Psoas muscle (tissue), 8 donors: ENCODE measurements at places on chromosomes 11 and 22. TPM values are rescaled to one million over a fixed set of nuclear protein-coding genes. Genes with fewer than 3 reads are reported as not detected.
A peak's percentile ranks its signal among the peaks of the same experiment; 100 is the strongest.

GRCh38 chr11:83051760-83052671 is 19.7 kb downstream of the RAB30 start:
- no peak for DNase-seq

- no peak for DNase-seq
Observed at GRCh38 chr11:61122761-61123160, 20.5 kb downstream of the CD5 start.

GRCh38 chr11:33389635-33390034 is 132.5 kb downstream of the HIPK3 start:
- no peak for DNase-seq

- no peak for DNase-seq
Observed at GRCh38 chr22:45402466-45402985, 10.9 kb downstream of the SMC1B start.

DNA sequence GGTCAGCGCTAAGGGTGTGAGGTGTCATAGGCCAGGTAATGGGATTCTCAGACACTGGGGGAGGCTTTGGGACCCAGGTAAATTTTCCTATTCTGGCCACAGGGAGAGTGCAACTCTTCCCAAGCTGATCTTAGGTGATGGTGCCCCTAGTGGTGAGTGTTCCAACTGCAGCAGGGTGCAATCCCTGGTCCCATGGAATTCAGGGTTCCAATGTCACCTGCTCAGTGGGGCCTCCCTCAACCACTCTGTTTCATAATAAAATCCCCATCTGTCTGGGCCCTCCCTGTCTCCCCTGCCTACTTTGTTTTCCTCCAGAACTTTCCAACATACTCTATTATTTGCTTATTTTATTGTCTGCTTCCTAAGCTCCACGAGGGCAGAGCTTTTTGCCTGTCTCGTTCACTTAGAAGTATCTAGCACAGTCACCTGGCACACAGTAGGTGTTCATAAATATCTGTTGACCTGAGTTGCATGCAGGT is 2.9 kb upstream of the SGSM1 start:
- peak; percentile 64 for DNase-seq

DNA sequence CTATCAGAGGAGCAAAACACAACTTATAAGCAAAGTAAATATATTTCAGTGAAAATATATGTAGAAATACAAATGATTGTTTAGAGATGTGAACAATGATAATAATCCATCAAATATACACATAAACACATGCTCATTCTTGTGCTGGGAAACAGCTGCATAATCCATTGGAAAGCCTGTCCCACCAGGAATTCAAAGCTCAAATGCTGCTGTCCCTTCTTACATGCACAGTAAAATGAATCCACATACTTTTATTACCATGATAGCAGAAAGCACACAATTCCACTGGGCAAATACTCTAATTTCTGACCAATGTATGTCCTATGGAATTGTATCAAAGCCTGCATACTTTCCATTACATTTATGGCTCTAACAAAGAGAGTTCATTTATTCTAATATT is 44.5 kb downstream of the SOX6 start:
- DNase-seq, result no peak

DNA sequence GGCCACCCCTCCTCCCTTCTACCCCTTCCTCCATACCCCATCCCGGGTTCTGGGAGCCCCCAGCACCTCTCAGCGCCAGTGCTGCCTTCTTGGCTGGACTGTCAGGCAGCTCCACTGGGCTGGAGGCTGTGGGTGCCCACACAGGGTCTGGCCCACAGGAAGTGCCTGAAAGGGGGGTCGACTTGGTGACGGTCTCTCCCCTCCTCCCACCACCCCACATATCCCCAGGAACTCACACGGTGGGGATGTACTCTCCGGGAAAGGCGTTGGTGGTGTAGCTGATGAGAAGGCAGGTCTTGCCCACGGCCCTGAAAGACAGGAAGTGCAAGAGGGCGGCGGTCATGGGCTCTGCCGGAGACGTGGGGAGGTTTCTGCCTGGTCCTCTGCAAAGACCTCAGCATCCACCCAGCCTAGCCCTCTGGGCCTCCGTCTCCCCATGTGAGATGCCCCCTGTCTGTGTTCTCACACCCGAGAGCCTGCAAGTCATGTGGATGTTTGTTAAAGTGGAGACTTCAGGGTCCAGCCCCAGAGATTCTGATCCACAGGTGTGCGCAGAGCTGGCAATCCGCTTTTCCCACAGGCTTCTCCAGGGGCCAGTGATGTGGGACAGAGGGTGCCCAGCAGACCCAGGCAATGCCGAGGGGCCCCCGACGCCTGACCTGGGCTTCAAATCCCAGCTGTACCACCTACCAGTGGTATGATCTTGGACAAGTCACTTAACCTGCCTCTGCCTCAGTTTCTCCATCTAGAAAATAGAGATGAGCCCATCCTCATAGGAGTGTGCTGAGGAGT is 2.5 kb downstream of the RAC2 start:
- peak; percentile 54 for DNase-seq

DNA sequence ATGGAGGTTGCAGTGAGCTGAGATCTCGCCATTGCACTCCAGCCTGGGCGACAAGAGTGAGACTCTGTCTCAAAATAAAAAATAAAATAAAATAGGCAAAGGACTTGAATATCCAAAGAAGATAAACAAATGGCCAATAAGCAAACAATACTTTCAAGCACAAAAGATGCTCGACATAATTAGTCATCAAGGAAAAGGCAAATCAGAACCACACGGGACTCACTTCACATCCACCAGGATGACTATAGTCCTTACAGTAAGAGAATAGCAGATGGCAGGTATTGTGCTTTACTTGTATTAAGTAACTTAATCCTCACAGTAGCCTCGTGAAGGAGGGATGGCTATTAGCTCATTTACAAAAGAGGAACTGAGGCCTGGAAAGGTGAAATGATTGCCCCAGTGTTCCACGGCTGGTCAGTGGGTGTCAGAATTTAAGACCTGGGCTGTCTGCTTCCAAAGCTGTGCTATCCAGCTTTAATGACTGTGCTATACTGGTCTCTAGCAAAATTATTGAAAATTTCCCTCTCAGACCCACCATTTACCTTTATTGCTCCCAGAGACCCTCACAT is 40.2 kb upstream of the RBFOX2 start:
- no peak for DNase-seq

DNA sequence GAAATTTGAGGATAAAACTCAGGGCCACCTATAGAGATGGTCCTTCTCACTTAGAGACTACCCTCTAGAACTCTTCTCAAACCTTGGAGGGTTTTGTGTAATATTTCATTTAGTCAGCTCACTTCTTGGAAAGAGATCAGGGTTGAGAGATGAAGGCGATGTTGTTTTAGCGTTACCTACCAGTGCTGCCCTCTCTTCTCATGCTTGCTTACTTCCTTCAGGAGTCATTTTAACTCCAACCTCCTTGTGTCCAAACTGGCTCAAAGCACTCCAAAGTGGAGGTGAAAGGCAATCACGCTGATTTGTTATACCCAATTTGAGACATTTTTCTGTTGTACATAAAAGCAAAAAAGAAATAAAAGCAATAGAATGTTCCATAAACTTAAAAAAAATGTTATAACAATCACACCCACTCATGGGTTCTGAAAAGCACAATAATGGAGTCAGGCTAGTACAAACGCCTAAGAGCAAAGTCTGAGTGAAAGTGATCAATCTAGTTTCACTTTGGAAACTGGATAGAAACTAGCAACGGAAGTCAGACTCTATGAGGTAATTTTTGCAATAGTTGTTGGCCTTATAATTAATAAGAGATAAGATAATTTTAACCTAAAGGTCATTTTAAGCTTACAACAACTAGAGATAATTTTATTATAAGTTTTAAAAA is 117.1 kb downstream of the MRTFA start:
- DNase-seq, result no peak

DNA sequence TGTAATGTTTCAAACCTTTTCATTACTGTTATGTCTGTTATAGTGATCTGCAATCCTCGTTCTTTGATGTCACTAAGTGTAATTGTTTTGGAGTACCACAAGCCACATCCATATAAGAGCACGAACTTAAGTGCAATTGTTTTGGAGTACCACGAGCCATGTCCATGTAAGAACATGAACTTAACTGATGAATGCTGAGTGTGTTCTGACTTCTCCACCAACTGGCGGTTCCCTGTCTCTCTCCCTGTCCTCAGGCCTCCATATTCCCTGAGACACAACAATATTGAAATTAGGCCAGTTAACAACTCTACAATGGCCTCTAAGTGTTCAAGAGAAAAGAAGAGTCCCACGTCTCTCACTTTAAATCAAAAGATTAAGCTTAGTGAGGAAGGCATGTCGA is 23.5 kb downstream of the TESMIN start:
- DNase-seq, result no peak

- no peak for DNase-seq
Observed at GRCh38 chr22:40193429-40194421, 16.0 kb downstream of the TNRC6B start.

- no peak for DNase-seq
Observed at GRCh38 chr11:32113200-32113919, 22.5 kb downstream of the RCN1 start.

GRCh38 chr22:30565341-30565740 is 9.1 kb downstream of the GAL3ST1 start:
- DNase-seq, result no peak

The PANX2 gene
- not detected for total RNA-seq

The MAJIN gene
- not detected for total RNA-seq

The TMEM191B gene
- total RNA-seq, result not detected

The ISX gene
- not detected for total RNA-seq

The MYRF gene
- total RNA-seq, result 0.24 TPM

The CXCR5 gene
- not detected for total RNA-seq

The NDUFS3 gene
- total RNA-seq, result 198 TPM

The ENTHD1 gene
- total RNA-seq, result not detected

The NCAM1 gene
- total RNA-seq, result 14.1 TPM

The MAP6 gene
- 0.42 TPM for total RNA-seq

The TEX54 gene
- total RNA-seq, result not detected
